Stimulated activated CD4-positive, alpha-beta T cell treated with anti-CD3 and anti-CD28 coated beads, TNF-alpha, amount 100 ng/mL, for 48 hours (primary cell): ENCODE measurements at places on chromosomes 3 and 15.

DNA sequence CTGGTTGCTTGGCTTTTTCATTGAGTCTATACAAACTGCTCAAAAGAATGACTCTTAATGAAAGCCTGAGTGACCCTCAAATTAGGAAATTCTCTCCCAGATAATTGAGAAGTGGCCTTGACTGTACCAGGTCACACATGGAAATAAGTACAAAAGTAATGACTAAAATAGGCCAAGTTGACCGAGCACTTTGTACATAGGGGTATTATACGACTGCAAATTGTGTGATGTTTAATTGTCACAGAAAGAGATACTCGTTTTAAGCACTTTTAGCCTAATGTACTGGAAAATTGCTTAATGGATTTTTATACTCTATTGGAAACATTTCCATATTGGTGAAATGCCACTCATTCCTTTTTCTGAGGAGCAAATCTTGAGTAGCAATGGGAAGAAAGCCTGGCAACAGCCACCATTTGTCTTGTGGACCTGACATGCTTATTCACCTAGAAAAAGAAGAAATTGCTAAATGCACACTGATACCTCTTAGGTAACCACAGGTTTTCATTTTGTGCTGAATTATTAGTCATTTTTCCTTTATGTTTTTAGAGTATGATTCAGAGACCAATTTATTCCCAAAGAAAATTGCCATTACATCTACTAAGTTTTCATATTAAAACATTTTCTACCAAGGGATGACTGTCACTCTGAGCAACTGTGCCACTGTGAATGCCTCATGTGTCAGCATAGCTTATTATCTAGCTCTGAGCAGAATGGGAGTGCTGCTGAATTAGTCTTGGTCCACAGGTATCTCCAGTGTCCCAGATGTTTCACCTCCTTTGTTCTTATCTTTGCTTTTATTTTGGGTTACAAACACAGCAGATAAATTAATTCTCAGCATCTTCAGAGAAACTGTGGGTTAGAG is 8.9 kb upstream of the PXK start:
- no peak for DNase-seq

GRCh38 chr3:189320511-189320910 is 148.7 kb downstream of the TPRG1 start:
- no peak for DNase-seq

DNA sequence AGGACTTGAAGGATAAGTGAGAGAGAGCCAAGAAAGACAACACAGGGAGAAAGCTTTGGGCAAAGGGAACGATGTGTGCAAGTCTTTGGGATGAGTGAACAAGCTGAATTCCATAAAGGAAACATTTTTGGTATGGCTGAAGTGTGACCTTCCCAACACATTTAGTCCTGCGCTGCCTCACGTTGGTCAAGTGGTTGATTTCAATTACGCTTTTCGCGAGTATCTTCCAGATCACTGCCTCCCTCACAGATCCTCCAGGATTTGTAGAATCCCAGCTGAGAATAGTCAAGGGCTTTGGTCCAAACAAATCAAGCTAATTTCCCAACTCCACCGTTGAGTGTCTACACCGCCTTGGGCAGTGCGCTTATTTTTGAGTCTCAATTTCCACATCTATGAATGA is 338.4 kb upstream of the ADAMTS9 start:
- no peak for DNase-seq

GRCh38 chr3:194328053-194328657 is 23.0 kb downstream of the CPN2 start:
- DNase-seq, result no peak

GRCh38 chr15:42071717-42072116 is 22.6 kb downstream of the PLA2G4D start:
- no peak for DNase-seq
